ENCODE measurements at places on chromosomes 16 and 17.

DNA sequence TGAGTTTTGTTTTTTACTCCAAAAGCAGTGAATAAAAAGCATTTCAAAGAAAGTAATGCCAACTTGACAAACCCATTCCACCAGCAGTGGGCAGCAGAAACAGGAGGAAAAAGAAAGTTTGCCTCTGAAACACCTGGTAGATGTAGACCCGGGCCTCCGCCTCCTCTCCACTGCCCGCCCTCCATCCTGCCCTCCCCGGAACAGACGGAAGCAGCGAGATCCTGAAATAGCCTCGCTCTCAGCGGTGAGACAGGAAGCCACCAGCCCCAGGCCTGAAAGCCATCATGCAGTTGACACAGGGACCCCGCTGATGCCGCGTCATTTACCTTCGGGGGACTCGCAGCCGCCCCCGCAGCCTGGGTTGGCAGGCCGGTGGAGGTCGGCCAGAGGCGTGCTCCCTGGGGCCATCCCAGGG is 67.8 kb downstream of the C16orf78 start:
- DNase-seq, result no peak

- no peak for DNase-seq
Measured at GRCh38 chr16:83975590-83976260, 7.7 kb downstream of the NECAB2 start.

- DNase-seq, result no peak
Measured at GRCh38 chr17:73536700-73537605, 107.3 kb downstream of the SDK2 start.

- peak; percentile 87 for DNase-seq
Measured at GRCh38 chr16:3717235-3718018, at the start of gene TRAP1. TSS of gene TRAP1 (minus strand) at chr16:3717524. CDS start at chr16:3717508, 16 bp downstream.

- no peak for DNase-seq
Measured at GRCh38 chr17:6910987-6911603, 79.6 kb upstream of the TEKT1 start.

DNA sequence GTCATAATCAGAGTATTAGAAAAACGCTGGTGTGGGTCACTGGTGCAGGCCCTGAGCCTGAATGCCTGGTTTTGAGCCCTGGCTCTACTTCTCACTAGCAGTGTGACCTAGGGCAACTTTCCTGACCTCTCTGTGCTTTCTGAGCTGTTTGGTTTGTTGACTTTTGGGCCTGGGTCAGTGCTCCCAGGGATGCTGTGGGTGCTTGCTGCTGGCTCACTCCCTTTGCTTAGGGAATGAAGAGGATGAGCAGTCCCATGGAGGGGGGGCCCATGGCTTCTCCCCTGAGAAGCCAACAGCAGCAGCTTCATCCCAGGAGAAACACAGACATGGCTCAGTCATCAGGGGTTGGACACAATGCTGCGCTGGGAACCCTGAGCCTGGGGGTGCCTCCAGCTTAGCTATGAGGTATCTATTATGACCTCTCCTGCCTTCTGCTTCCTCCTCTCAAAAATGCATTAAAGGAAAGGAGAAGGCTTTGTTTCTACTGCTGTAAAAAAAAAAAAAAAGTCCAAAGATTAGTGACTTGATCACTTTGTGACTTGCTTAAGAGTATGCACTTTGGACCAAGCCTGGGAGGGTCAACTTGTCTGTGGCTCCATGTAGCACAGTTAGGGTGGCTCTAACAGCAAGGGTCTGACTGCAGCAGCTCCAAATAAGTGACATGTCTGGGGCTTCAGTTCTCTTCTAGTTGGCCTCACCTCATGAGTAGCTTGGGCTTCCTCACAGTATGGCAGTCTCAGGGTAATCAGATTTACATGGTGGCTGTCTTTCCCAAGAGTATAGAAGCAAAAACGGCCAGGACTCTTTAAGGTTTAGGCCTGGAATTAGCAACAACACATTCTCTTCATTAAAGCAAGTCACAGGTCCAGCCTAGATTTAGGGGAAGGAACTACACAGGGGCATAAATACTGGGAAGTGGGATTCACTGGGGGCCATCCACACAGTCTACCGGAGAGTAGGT is 13.0 kb downstream of the NKD1 start:
- no peak for DNase-seq

DNA sequence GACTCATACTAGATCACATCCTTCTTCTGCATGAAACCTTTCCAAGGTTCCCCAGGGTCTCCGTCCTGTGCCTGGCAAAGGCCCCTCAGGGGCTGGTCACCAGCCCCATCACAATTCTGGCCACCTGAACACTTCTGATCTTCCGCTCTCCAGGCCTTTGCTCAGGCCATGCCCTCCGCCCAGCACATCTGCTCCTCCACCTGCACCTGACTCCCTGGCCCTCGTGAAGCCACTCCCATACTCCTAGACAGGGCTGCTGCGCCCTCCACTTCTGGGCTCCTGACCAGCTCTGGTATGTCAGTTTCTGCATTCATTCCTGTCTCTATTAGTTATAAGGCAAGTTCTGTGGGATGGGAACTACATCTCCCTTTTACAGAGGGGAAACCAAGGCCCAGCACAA is 1.9 kb upstream of the MYL11 start:
- no peak for DNase-seq

DNA sequence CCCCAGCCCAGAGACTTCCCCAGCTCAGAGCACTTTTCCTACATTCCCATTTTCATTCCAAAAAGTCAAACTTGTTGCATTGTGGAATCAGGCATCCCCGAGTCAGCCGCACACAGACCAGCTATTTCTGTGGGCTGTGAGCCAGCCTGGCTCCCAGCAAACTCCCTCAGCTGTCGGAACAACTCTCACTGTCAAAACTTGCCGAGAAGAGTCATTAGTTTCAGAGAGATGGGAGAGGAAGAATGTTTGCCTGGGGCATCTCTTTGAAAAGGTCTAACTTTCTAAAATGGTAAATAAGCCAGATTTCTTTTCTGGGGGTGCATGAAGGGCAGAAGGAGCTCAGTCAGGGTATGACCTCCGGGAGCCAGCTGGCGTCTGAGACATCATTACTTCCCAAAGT is 280.0 kb downstream of the TMEM114 start:
- no peak for DNase-seq

DNA sequence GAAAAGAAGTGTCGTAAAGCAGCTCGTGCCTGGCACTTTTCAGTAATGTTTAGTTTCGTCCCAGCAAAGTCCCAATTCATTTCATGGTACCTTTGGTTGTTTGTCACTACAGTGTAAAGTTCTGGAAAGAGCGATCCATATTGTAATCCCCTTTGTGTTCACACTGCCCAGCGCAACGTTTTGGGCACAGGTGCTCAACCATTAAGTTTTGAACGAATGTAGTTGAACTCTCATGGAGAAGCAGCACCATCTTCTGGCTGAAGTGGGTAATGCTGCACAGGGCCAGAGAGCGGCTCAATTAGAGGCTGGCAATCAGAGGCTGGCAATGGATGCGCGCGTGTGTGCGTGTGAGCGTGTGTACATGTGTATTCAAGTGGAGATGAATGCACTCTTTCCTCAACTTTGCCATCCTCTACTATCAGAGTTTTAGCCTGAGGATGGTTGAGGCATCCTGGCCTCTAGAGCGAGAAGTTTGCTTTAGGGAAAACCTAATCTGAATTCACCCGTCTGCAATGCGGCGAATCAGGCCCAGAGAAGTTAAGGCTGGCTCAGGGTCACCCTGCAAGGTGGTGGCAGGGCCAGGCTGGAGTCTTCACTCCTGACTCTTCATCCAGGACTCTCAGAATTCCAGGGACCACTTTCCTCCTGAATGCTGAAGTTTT is 29.9 kb downstream of the DYNLL2 start:
- peak; percentile 87 for DNase-seq

DNA sequence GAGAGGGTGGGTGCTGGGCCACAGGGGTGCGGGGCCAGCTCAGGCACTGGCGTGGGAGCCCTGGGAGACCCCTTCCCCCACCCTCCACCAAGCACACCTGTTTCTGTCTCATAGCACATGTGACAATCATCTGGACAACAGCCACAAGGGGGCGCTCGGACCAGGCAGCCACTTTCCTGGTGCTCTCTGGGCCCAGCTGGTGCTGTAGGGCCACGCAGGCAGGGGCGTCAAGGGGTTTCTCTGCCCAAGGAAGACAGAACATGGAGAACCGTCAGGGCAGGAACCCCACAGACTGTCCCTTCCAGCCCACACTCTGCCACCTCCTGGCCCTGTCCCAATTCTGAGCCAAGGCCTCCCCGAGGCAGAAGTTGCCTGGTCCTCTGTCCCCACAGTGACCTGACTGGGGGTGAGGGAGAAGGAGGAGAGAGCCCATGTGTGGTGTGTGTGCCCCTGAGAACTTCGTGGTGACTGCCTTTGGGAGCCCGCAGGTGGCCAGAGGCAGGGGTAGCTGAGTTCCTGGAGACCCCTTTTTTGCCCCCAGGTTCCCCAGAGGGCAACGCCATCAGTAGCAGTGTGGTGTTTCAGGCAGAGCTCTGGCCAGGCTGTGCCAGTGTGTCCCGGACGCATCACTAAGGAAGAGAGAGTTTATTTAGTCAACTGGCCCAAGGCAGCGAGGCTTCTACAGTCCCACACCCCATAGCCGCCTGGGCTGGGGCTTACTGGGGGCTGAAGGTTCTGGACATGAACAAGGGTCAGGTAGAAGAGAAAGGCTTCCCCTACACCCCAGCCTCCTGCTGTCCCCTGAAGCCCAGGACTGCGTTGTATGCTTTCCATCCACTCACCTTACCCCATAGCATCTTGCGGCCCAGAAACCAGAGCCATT is 3.1 kb upstream of the SETD6 start:
- peak; percentile 87 for DNase-seq

- DNase-seq, result no peak
Measured at GRCh38 chr16:66660422-66661209, 35.9 kb downstream of the CMTM4 start.

GRCh38 chr16:61362585-61362984 is 673.7 kb downstream of the CDH8 start:
- no peak for DNase-seq

- DNase-seq, result no peak
Measured at GRCh38 chr16:66254106-66254505, 112.4 kb upstream of the CDH5 start.

DNA sequence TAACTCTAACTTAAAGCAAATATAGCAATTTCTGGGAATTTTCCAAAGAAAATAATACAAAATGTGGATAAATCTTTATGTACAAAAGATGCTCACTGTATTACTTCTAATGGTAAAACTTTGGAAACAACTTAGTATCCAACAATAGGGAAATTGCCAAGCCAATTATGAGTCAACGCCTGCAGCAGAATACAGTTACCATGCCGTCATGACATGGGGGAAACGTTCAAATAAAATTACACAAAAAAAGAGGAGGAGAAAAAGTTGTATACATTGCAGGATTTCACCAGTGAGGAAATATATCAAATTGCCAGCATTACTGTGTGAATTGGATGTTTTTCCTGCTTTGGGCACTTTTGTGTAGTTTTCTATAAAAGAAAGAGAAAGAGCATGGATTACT is 469.6 kb downstream of the SOX9 start:
- DNase-seq, result no peak

DNA sequence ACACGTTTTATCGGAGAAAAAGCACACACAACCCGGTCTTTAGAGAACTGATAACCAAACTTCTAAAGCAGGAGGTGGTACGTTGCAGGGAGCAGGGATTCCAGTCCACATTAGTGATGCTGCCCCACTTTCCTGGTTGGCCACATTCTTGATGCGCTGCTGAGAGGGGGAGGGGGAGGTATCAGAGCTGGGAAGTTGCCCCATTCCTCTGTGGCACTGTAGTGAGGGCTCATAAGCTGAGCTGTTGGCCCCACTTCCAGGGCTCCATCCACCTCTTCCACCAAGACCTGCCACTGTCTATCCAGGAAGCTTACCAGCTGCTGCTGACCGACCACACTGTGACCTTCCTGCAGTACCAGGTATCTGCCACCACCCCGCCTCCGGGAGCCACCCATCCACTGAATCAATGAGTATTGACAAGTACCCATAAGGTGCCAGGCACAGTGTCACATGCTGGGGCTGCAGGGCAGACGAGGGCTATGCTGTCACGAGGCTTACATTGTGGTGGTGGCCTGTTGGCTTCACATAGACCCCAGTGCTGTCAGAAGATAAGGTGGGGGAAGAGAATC is 1.1 kb downstream of the TSEN54 start:
- no peak for DNase-seq

- no peak for DNase-seq
Measured at GRCh38 chr17:55155856-55156560, 108.8 kb upstream of the HLF start.

DNA sequence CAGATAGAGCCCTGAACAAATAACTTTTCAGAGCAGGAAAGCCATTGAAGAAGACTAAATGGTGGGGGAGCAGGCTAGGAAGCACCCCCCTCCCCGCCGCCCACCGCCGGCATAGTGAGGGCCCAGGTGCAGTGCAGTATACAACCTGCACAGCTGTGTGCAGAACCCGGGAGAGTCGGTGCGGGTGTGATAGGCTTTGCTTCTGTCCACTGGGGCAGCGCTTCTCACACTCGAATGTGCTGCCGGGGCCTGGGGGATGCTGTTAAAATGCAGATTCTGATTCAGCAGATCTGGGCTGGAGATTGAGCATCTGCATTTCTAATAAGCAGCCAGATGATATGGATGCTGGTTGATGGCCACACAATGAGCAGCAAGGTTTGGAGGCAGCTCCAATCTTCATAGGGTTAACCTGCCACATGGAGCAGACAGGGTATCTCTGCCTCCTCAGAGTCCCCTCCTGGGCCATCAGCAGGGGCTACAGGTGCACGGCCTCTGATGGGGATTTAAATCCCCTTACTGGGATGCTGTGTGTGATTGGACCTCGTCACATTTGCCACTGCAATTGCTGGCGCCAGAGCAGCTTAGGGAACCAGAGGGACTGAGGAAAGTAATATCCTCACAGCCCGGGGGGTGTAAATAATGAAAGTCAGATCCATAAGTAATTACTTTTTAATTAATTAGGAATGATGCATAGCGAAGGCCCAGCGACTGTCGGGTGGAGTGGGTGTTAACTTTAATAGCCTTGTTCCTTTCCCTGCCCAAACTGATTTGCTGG is 172.0 kb upstream of the RPL38 start:
- DNase-seq, result no peak

DNA sequence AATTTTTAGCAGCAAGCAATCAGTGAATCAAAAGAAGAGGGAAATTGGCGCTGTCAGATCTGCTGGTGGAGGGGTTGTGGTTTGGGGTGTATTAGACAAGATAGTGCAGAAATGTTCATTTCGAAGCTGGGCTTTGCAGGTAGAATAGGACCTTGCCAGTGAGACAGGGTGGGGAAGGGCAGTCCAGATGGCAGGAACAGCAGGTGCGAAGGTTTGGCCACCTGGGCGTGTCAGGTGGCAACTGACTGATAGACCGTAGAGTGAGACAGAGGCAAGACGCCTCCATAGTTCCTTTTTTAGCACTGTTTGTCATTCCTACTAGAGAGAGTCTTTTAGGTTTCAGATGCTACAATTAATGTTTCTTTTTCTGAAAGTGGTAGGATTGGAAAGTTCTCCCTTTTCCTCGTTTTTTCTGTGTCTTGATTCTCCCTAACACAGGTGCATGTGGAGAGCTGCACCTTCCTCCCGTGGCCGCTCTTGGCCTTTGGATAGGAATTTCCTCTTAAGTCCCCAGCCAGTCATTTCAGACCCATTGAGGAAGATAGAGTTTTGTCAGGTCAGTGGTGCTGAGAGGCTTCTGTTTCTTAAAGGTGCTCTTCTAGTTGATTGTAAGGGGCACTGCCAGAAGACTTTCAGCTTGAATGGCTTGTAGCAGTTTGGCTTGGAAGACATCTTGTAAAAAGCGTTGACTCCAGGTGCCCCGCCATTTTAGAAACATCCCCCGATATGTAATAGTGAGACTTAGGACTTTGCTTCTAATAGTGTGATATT is 315.6 kb downstream of the SNX29 start:
- no peak for DNase-seq
